Stimulated activated CD4-positive, alpha-beta T cell treated with anti-CD3 and anti-CD28 coated beads, Interleukin-12 subunit alpha, Interleukin-12 subunit beta, amount 100 ng/mL, for 4 hours (primary cell): ENCODE measurements at places on chromosomes 2 and 18.
A peak's percentile ranks its signal among the peaks of the same experiment; 100 is the strongest.

DNA sequence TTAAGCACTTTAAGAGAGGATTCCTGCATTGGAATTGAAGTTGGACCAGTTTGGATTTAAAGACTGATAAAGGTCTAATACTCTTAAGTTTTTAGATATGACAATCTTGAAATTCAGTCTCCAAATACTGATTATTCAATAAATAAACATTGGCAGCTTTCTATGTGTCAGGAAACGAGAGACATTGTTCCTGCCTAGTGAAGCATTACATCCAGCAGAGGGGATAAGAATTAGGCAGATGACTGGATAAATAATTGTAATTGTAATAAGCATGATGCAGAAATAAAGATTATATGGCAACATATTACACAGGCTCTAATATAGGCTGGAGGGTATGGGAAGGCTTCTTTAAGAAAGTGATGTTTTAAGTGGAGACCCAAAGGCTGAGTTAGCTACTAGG is 226.5 kb upstream of the MMADHC start:
- no peak for DNase-seq

GRCh38 chr18:61471541-61471940 is 138.3 kb downstream of the CDH20 start:
- no peak for DNase-seq

GRCh38 chr2:137775529-137775928 is 188.7 kb upstream of the HNMT start:
- no peak for DNase-seq

GRCh38 chr18:76484749-76485387 is 10.2 kb downstream of the ZNF516 start:
- no peak for DNase-seq

DNA sequence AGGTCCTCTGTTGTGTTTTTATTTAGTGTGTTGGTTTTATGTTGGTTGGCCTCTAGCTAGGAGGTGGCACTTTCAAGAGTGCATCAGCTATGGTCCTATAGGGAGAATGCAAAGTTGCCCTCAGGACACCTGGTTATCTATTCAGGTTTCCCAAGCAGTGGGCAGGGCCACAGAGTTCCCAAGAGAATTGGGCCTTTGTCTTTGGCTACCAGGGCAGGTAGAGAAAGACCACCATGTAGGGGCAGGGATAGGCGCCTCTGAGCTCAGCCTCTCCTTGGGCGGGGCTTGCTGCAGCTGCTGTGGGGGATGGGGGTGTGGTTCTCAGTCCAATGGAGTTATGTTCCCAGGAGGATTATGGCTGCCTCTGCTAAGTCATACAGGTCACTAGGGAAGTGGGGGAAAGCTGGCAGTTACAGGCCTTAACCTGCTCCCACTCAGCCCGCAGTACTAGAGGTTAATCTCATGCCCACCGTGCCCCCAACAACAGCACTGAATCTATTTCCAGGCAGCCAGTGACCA is 26.0 kb downstream of the ABCB11 start:
- DNase-seq, result no peak

- no peak for DNase-seq
These were observed 39.7 kb downstream of the EPB41L5 start for GRCh38 chr2:120052597-120052996.

DNA sequence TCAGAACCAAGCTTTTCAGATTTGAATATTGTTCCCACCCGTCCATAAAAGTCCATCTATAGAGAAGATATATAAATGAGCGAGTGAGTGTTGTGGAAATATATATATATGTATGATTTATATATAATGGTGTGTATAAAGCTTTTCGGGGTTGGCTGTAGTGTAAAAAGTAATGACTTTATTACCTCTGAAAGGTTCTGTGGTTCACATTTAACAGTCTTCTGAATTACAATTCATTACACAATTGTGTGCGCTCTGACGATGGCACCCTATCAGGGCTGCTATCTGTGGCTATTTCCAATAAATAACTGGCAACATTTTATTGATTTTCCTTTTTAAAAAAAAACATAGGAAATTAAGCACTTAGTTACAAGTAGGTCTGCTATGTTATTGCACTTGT is 2.7 kb upstream of the BCL11A start:
- DNase-seq, result no peak

DNA sequence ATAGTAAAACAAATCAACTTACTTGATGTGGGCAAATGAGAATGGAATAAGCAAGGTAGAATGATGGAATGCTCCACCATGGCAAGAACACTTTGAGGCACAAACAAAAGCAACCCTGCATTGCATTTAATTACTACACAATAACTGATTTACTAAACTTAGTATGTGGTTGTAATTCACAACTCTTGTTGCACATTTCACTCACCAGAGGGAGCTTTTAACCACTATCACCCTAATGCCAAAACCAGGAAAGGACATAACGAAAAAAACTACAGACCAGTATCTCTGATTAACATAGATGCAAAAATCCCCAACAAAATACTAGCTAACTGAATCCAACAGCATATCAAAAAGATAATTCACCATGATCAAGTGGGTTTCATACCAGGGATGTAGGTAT is 659.8 kb downstream of the CPS1 start:
- no peak for DNase-seq

GRCh38 chr2:218605432-218605831 is 2.3 kb upstream of the PLCD4 start:
- no peak for DNase-seq

DNA sequence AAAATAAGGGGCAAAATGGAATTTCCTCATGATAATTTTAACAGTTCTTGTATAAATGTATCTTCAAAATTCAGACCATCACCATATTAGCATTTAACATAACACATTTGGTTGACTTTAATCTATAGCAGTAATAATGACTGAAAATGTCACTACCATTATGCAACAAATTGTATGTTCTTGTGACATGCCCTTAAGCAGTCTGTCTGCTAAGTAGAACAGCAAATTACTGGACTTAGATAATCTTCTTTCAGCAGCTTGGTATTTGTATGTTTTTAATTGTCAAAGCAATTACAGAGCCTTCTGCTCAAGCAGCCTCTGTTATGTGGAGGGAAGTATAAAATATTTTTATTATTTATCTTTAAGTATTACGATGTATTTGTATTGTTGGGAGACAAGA is 214.3 kb upstream of the NXPH2 start:
- no peak for DNase-seq

DNA sequence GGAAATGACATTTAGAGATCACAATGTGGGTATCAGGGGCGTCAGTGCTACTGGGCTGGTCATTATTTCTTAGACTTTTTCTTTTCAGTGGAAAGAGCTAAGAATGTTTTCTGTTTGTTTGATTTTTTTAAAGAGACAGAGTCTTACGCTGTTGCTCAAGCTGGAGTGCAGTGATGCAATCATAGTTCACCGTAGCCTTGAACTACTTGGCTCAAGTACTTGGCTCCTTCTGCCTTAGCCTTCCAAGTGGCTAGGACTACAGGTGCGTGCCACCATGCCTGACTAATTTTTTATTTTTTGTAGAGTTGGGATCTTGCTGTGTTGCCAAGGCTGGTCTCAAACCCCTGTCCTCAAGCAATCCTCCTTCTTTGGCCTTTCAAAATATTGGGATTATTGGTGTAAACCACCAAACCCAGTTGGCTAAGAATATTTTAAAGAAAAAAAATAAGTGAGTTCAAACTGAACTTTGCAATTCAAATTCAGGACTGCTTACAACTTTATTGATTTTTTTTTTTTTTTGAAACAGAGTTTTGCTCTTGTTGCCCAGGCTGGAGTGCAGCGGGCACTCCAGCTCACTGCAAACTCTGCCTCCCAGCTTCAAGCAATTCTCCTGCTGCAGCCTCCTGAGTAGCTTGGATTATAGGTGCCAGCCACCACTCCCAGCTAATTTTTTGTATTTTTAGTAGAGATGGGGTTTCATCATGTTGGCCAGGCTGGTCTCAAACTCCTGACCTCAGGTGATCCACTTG is 154.2 kb downstream of the MIB1 start:
- no peak for DNase-seq

DNA sequence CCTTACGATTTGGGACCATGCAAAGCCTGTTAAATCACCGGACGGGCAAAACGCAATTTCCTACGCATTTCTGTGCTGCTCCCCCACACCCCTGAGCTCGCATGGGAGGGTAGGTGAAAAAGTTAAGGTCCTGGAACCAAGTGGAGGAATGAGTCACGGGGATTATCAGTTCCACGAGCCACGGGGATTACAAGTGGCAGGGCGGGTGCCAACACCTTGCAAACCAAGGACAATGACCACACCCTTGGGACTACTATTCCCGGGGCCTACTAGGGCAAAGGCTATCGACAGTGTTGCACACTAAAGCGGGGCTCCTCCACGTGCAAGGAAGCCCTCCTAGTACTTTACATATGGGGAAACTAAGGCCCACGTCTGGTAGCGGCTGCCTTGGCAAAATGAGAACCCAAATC is 447 bp downstream of the RETSAT start:
- DNase-seq, result no peak

DNA sequence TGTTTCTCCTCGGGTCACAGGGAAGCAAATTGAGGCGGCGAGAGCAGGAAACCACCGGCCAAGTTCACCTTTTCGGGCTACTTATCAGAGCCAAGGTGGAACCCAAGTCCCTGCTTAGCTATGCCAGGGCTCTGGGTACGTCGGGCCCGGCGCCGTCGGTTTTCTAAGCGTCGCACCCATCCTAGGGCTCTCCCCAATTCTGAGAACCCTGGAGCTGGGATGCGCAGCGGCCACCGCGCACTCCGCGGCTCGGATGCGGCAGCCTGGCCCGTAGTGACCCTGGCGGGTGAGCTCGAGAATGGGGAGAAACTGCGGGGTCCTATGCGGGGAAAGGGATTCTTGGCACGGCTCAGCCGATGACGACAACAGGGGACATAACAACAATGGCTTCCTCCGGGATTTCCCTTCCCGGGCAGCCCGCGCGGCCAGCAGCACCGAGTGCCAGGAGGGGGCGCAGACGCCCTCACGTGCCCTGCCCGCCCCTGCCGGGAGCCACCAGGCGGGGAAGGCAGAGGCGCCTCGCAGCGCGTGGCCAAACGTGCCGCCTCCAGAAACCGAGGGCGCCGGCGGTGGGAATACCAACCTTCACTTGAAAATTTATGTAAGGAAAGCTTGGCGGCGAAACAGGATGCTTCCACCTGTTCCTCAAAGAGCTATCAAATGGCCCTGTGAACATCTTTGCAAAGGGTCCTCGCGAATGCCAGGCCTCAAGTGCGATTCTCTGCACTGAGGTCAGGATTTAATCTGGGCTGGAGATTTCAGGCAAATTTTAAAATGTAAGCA is 2.1 kb upstream of the SLC30A3 start:
- DNase-seq, result peak; percentile 60

DNA sequence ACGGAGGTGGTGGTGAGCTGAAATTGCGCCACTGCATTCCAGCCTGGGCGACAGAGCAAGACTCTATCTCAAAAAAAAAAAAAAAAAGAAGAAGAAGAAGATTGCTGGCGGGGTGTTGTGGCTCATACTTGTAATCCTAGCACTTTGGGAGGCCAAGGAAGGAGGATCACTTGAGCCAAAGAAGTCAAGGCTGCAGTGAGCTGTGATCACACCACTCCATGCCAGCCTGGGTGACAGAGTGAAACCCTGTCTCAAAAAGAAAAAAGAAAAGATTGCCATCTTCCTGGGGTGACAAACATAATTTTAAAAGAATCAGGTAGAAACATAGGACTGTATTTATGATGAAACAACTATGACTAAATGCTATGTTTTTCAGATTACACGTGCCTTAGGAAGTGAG is 55.1 kb upstream of the EML4 start:
- no peak for DNase-seq

GRCh38 chr2:230746213-230746612 is 33.6 kb downstream of the CAB39 start:
- DNase-seq, result no peak

DNA sequence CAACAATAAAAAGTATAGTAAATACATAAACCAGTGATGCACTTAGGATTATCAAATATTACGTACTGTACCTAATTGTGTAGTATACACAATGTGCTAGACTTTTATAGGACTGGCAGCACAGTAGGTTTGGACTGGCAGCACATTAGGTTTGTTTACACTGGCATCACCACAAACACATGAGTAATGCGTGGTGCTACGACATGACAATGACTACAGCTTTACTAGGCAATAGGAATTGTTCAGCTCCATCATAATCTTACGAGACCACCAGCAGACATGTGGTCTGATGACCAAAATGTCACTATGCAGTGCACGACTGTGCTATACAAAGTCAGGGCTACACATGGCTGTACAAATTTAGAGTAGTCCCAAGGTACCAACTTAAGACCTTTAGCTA is 2.3 kb downstream of the MBOAT2 start:
- no peak for DNase-seq

- no peak for DNase-seq
These were observed 10.9 kb downstream of the SH2D6 start for GRCh38 chr2:85429213-85429923.

DNA sequence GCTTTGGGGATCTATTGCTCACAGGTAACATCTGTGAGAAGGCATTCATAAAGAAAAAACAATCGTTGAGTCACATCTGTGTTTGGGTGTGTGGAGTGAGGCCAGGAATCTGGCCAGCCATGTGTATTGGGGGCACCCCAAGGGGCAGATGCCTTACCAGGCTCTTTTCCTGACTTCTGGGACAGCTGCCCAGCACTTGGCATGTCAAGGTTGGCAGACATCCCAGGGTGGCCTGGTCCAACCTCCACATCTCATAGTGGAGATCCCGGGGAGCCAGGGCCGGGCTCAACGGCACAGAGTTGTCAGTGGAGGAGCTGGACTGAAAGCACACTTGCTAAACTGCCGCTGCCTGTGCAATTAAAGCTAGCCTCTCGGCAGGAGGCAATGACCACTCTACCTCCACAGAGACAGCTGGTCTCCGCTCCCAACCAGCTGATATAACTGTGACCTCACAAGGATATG is 75.3 kb upstream of the MGAT4A start:
- no peak for DNase-seq

GRCh38 chr2:240861547-240861946 is 7.1 kb upstream of the AGXT start:
- DNase-seq, result no peak

- no peak for DNase-seq
These were observed 45.1 kb upstream of the SERTAD2 start for GRCh38 chr2:64698668-64699444.

DNA sequence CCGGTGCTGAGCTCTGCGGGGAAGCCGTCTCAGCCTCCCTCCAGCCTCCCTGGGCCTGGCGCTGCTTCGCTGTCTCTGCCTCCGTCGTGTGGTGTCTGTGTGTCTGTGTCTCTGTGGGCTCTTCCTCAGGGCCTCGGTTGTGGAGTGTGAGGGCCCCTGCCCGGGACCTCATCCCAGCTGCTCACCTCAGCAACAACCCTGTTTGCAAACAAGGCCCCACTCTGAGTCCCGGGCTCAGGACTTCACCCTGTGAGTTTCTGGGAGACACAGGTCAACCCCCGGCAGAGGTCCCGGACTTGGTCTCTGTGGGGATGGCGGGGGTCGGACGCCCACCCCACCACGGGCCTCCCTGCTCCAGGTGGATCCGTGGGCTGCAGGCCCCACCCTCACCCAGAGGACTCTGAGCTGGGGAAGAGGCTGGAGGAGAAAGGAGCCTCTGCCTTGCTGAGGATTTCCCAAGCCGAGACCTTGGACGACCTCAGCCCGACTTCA is 127.4 kb upstream of the CTDP1 start:
- no peak for DNase-seq
